Activated naive CD4-positive, alpha-beta T cell treated with anti-CD3 and anti-CD28 coated beads for 36 hours (primary cell): ENCODE measurements at places on chromosomes 7 and 10. TPM values are rescaled to one million over a fixed set of nuclear protein-coding genes. Genes with fewer than 3 reads are reported as not detected.

Gene KCNIP2
- 0.69 TPM for total RNA-seq

GRCh38 chr10:125137601-125138438 is 22.5 kb downstream of the CTBP2 start:
- DNase-seq: no peak

Gene PON1
- total RNA-seq: not detected

DNA sequence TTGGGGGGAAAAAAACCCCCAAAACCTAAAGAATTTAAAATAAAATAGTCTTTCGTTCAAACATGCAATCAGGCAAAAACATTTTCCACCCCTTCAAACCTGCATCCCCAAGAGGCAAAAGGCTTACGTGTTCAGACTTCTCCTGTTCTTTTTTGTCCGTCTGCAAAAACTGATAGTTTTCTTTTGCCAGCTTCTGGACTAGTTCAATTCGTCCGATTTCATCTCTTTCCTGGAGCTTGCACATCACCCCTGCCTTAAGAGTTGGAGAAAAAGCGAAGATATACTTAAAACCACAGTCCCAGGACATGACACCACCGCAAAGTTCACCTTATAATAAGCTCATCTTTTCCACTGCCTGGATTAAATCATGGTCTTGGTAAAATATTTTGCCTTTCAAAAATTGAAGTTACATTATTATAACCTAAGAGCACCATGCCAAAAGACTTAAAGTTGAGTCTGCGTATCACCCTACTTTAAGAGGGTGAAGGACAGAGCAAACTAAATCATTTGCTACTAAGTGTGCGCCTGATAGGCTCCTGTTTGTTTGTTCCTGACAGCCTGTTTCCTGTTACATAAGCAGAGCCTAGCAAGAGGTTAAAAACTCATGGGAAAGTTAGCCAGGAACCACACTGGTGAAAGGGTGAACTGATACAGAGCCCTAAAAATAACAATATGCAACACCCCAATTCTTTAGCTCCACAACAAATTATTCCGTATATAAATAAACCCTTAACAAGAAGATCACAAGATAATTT is 137.0 kb downstream of the RAPGEF5 start:
- DNase-seq: no peak

GRCh38 chr7:159015081-159015453 is 129.6 kb downstream of the VIPR2 start:
- DNase-seq: no peak

DNA sequence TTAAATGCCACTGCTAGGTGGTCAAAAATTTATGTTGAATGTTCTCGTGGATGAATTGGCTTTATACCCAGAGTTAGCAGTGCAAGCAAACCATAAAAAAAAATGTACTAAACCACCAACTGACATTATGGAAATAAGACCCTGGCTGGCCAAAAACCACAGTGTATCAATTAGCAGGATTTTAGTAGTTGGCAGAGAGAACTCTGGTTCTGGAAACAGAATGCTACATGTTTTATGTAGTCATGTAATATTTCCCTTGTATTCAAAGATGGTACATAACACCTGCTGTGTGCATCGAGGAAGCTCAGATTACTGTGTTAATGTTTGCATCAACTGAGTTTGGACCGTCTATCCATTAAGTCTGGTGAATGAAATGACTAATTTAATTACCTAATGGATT is 618.5 kb downstream of the CCSER2 start:
- no peak for DNase-seq

Gene CTAGE4
- 1.5 TPM for total RNA-seq

Gene ZNF33A
- 27.1 TPM for total RNA-seq

Gene TMEM229A
- not detected for total RNA-seq
